ENCODE measurements at places on chromosomes 1 and 21.

DNA sequence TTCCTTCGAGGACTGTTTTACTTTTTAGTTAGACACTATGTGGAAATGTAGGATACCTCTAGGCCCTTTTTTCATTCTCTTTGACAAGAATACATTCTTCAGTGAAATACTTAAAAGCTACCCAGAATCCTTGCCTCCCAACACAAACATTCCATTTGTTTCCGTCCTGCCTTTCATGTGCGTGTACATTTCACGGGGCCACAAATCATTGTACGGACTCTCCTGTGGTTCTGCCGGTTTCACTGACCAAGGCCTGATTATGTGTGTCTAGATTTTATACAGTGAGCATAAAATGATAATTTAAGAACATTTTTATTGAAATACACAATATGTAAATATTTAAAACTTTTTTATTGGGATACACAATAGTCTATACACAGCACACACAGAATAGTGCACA is 76.4 kb downstream of the RUNX3 start:
- no peak for DNase-seq

DNA sequence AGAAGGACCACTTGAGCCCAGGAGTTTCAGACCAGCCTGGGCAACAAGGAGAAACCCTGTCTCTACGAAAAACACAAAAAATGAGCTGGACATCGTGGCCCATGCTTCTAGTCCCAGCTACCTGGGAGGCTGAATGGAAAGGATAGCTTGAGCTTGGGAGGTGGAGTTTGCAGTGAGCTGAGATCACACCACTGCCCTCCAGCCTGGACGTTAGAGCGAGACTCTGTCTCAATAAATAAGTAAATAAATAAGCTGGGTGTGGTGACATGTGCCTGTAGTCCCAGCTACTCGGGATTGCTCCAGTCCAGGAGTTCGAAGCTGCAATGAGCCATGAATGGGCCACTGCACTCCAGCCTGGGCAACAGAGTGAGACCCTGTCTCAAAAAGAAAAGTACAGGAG is 3.6 kb downstream of the AKR1A1 start:
- DNase-seq = no peak

GRCh38 chr1:234708700-234709395 is 98.9 kb upstream of the IRF2BP2 start:
- no peak for DNase-seq

GRCh38 chr1:32702599-32703478 is at the start of gene SYNC:
Gene SYNC, minus strand, starts transcription at chr1:32702770. Its CDS starts 110 bp downstream, at chr1:32702660.
- no peak for DNase-seq

- no peak for DNase-seq
Observed at GRCh38 chr1:178122283-178122682, 28.4 kb downstream of the RASAL2 start.

- no peak for DNase-seq
Observed at GRCh38 chr1:62744611-62745577, 39.0 kb upstream of the ATG4C start.

DNA sequence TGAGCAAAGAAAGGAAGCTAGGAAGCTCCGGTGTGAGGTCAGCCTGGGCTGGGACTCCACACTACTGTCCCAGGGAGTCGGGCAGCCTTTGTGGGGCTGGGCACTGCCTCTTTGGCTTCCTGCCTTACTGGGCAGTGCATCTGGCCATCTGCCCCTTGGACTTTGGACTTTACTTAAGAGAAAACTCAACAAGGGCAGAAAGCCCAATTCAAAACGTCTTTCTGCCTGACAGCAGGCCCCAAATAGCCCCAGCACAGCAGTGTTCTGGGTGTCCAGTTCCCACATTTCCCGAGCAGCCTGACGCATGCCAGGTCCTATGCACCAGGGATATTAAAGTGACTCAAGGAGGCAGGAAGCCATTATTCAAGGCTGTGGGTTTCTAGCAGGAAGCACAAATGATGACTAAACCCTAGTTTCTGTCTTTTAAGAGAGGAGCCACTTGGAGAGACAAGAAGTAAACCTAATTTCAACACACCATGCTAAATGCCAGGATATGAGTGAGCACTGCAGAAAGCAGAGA is 37.9 kb upstream of the EDEM3 start:
- no peak for DNase-seq

DNA sequence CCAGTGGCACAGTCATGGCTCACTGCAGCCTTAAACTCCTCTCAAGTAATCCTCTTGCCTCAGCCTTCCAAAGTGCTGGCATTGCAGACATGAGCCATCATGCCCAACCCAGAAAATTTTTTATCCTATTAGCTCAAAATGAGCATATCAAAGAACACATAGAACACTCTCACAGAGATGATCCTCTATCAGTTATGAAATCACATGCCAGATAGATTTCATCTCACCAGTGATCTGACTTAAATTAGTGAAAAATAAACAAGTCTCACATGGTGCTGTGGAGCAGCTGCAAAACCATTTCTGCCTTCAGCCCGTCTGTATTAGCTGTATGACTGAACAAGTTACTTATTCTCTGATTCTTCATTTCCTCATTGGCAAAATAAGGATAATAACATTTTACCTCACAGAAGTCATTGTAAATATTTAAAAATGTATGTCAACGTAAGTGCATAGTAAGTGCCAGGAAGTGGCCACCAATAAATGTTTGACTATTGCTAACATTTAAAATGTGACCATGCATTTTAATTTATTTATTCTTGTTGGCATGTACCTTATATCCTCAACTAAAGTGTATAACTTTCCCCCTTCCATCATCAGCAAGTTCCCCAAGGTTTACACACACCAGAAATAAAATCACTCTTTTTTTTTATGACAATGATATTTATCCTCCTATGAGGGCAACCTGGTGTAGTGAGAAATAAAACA is 29.0 kb upstream of the SLC19A2 start:
- no peak for DNase-seq

- DNase-seq = no peak
Observed at GRCh38 chr1:72288886-72289285, 6.5 kb upstream of the NEGR1 start.
